Suppressor macrophage treated with lipopolysaccharide for 1 hour (primary cell): ENCODE measurements at places on chromosomes 1 and 21.

GRCh38 chr1:166272155-166272554, 105.4 kb upstream of the FAM78B start:
- peak; percentile 1 for DNase-seq

DNA sequence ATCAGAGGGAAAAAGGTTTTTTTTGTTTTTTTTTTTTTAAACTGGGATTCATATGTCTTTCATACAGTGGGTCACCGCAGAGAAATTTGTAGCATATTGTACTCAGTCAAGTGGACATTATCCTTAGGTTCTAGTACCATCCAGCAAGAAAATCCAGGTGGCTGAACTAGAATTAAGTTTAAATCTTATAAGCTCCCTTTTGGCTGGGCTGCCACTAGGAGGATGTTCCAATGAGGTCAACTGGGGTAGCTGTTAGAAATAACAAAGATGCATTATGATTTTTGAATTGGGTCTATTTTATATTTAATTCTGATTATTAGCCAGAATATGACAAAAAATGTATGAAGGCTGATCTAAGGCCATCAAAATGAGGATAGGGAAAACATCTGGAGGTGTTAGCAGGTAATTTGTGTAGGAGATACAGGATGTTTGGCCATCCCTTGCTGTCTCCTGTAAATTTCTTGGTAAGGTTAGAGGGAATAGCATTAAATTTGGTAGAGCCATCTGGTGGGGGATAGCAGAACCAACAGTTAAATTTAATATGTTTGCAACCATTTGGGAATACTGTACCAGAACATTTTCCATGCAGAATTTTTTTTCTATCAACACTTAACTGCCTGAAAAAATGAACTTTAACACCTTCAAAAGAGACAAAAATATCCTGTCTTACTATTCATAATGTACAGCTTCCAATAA, 568.5 kb upstream of the B3GALT2 start:
- DNase-seq, result no peak

DNA sequence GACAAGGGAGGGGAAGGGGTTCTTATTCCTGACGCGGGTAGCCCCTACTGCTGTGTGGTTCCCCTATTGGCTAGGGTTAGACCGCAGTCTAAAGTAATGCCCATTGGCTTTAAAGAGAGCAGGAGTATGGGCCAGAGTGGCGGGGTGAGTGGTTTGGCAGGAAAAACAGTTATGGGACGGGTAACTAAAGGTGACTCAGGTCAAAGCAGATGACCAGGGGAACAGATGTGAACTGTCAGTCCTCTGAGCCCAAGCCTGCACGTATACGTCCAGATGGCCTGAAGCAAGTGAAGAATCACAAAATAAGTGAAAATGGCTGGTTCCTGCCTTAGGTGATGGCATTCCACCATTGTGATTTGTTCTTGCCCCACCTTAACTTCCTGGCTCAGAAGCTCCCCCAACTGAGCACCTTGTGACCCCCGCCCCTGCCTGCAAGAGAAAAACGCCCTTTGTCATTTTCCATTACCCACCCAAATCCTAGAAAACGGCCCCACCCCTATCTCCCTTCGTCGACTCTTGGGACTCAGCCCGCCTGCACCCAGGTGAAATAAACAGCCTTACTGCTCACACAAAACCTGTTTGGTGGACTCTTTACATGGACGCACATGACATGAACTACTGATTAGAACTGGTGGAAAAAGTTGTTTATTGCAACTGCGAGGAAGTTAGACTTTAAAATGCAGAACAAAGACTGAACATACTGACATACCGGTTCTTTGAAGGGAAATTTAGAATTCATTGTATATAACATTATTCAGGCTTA, 758 bp upstream of the ATAD3B start:
- no peak for DNase-seq

DNA sequence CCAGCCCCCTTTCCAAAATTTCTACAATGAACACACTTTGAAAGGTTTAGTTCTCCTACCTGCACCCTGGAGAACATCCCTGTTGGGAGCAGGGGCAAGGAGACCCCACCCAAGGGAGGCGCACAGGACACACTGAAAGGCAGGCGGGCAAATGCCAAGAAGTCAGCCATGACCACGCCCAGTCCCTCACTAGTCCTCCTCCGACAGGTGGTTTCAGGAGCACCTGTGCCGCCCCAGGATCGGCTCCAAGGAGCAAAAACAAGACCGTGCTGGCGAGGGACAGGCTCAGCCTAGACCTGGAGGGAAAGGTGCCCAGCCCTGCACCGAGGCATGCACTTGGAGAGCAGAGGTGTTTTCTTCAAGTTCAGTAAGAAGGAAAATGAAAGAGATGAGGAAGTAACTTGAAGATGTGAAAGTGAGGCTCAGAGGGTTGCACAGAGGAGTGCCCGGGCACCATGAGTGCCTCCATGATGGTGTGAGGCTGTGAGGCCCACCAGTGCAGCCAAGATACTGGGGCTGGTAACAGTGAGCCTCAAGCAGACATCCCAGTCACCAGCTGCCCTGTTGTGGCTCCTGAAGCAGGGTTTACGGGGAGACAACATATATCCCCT, 19.6 kb upstream of the NADK start:
- DNase-seq, result no peak

DNA sequence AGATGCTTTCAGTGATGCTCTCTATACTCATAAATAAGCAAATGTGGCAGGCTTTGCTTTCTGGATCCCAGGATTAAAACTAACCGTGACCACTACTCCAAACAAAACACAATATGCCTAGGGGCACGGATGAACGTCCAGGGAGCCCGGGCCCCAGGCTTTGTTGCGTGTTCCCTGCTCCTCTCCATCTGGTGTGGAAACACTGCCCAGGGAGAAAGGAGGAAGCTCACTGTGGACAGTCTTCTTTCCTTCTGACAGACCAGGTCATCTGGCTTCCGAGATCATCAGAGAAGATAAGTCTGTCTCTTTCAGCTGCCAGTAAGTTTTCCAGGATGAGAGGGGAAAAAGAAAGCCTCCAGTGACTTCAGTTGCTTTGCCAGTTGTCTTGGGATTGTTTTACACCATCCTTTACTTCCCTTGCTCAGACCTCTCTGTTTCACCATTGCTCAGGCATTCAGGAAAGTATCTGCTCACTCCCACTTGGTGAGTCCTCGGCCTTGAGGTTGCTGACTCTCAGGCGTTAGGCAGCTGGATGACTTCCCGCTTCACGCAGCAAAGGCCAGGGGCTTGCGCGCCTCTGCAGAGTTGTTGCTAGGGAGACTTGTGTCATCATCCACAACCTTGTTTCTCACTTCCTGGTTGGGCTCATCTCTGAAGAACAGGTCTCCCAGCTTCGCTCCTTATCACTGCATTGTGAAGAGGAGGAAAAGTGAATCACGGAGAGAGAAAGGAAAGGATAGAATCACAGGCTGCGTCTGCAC, 20.6 kb upstream of the PGD start:
- DNase-seq, result peak; percentile 94

- peak; percentile 40 for DNase-seq
Measured at GRCh38 chr21:34018185-34018584, 55.2 kb upstream of the MRPS6 start.

- DNase-seq, result no peak
Measured at GRCh38 chr1:157034137-157034800, 11.3 kb downstream of the ARHGEF11 start.

DNA sequence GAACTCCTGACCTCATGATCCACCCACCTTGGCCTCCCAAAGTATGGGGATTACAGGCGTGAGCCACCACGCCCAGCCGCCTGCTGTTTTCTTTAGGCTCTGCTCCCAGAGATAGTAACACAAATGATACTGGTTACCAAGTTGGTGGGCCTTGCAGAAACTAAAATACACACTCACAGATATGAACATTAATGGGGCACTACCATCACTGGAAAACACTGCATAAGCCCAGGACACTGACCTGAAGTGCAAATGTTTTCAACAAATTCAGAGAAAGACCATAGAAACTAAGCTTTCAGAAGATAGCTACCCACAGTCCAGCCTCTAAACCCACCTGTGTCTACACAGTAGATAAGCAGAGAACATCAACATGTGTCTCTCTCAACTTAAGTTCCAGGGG, 180.5 kb downstream of the FCRL5 start:
- DNase-seq, result no peak

DNA sequence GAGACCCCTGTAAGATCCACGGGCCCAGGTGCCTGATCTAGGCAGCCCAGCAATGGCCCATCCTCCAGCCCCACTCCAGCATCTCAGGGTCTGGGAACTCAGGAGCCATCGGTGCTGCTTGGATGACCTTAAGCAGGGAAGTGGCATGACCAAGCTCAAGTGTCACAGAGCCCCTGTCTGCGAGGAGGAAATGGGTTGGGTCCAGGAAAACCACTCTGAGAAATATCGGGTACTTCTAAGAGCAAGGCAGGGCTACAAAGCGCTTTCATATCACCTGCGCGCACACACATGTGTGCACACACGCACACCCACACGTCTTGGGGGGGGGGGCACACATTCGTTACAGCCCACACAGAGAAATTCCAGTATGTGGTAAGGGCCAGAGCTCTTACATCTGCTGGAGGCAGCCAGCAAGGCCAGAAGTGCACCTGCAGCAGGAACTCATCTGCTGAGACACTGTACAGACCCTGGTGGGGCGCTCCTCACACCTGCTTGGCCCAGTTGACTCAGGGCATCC, 32.6 kb upstream of the SPOCD1 start:
- DNase-seq, result peak; percentile 12

DNA sequence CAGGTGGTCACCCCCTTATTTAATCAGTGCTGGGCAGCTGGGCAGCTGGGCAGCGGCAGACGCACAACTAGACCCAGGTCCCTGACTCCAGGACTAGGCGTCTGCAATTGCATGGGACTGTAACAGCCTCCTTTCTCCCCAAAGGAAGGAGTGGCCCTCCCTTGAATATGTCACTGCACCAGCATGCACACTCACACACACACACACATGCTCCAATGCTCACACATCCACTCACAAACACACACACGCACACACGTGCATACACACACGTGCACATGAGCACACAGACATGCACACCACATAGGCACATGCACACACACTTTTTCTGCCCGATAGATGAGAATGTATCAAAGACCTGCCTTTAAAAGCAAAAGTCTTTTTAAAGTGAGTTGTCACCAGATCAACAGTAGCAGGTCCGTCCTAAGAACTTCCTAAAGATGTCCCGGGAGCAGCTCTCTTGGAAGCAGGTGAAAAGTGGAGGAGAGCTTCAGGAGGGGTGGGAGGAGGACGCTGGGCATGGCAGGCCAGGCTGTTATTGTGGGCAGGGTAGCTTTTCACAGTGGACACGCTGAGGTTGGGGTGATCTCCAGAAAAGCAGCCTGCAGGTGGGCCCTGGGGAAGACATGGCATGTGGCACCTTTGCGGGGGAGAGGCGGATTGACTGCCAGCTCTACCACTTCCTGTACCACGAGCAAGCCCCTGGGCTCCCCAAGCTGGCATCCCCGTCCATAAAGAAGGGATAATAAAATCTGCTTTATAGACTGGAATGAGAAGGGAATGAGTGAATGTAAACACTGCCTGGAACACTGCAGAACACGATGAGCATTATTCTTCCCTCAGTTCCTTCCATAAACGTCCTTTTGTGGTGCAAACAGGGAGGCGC, 1.7 kb downstream of the PDE9A start:
- DNase-seq, result no peak

DNA sequence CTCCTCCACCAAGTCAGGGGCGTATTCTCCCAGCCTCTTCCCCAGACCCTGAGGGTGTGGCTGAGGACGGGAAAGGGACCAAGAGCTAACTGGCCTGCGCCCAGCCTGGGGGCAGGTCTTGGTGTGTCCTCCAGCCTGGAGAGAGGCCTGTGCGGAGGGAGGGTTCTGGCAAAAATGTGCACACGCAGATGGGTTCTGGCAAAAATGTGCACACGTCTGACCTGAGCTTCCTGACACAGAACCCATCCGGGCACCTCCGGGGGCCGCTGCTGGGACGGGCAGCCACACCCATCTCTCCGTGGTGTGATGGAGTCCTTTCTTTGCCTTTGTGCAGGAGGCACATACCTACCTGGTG, 23.1 kb upstream of the PKP1 start:
- no peak for DNase-seq

- DNase-seq, result no peak
Measured at GRCh38 chr21:20106368-20106767, 891.8 kb upstream of the NCAM2 start.

DNA sequence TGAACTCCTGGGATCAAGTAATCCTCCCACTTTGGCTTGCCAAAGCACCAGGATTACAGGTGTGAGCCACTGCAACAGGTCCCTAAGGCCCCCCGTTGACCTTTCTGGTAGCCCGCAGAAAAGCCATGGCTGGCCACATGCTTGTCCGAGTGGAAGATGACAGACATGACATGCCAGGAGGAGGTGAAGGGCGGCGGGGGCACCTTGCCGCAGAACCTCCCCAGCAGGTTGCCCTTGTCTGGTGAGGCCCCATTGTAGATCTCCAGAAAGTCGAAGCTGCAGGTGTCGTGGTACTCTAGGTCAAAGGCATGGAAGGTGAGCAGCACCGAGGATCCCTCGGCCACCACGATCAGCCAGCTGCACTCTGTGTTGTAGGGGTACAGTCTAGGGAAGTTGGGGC, 8.4 kb downstream of the CDCP2 start:
- no peak for DNase-seq

- no peak for DNase-seq
Measured at GRCh38 chr1:116785006-116785405, 30.8 kb downstream of the CD2 start.

DNA sequence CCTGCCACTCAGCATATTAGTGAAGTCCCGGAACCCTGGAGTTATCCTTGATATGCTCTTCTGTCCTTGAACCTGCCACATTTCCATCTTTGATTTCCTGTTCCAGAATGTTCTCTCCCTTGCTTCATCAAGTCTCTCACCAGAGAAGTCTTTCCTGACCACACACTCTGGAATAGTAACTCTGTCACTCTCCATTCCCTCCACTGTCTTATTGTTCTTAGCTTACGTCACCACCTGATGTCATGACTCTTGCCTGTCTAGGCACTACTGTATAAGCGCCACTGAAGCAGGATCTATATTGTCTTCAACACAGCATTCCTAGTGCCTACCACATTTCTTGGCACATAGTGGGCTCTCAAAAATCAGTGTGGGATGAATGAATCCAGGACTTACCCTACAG, 65.4 kb upstream of the SMYD2 start:
- DNase-seq, result no peak

DNA sequence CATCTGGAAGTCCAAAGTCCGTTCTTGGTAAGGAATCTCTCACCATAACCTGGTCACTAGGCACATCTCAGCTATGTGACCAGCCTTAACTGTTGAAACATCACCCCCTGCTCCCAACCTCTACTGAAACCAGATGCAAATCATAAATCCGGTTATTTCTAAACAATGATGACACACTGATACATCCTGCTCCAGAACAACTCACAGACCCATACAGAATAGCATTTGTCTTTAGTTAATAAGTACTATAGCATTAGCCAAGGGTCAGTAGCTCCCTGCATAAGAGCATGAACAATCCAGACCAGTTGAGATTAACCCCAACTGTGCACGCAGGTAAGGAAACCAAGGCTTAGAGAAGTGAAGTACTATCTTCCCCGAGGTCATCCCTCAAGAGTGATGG, 38.0 kb upstream of the KCTD3 start:
- DNase-seq, result no peak

- peak; percentile 3 for DNase-seq
Measured at GRCh38 chr1:186325239-186325638, 49.8 kb downstream of the TPR start.

GRCh38 chr1:25245809-25246599, 1.2 kb downstream of the RSRP1 start:
- peak; percentile 47 for DNase-seq
